Spleen (tissue), 13 donors: ENCODE measurements at places on chromosomes 16 and 17.

GRCh38 chr16:84739349-84740124, 39.7 kb downstream of the USP10 start:
- no peak for DNase-seq

DNA sequence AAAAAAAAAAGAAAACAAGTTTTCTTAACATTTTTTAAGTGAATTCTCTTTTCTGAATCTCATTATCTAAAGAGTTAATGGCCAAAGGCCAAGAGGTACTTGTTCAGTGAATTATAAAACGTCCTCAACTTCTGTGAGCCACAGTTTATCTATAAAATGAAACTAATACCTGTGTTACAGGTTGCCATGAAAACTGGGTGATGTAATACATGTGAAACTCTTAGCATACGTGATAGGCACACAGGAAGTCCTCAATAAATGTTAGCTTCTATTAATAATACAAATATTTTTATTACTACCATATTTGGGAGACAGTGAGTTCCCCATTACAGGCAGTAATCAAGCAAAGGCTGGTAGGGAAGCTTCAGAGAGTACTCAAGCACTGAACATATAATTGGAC, 13.5 kb upstream of the INPP5K start:
- no peak for DNase-seq

GRCh38 chr17:14376666-14377065, 75.8 kb downstream of the HS3ST3B1 start:
- no peak for DNase-seq

DNA sequence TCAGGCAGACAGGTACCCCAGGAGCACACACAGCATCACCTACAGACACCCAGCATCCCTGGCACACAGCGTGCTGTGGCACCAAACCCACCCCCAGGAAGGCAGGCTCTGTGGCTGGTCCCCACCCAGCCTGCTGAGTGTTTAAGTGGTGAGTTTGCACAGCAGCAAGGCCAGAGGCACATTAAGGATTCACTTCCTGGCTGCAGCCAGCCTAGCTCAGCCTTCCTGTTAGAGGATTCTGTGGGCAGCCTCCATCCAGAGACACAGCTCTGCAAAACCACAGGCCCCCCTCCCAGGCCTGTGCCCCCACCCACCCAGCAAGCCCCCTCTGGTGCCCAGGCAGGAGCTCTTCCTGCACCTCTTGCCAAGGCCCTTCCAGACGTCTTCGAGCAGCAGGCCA, 36.1 kb upstream of the PHB1 start:
- no peak for DNase-seq

- DNase-seq, result no peak
Measured at GRCh38 chr17:65588181-65588808, 26.8 kb upstream of the AXIN2 start.

DNA sequence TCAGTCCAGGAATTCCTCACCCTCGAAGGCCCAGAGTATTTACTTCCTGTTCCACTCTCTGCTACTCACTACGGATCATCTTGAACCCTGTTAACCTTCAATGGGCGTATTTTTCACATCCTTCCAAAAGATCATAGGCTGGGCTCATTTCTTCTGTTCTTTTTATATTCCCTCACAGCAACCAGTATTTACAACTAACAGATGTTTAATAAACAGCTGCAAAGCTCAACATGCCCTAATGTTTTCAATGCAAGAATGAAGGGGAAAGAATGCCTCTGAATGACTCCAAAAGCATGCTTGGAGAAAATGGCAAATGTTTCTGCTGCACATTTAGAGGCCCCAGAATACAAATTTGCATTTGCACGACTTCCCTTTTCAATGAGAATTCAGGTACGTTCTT, 174.9 kb downstream of the ZFHX3 start:
- DNase-seq, result no peak

GRCh38 chr16:65782611-65783600, 583.6 kb upstream of the CDH5 start:
- DNase-seq, result no peak

- no peak for DNase-seq
Measured at GRCh38 chr16:64738321-64738960, 383.4 kb downstream of the CDH11 start.

DNA sequence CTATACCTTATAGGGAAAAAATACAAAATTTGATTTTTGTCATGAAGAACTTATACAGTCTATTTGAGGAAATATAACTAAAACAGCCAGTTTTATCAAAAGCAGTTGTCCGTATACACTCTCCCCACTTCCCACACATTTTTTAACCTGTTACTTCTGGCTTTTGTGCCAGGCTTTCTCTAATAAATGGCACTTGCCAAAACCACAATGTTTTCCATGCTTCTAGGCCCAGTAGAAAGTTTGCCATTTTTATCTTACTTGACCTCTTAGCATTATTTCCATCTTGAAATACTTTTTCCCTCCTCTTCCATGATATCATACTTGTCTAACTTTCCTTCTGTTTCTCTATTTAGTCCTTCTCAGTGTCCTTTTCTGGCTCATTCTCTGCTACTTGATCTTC, 38.8 kb downstream of the EFCAB5 start:
- no peak for DNase-seq

DNA sequence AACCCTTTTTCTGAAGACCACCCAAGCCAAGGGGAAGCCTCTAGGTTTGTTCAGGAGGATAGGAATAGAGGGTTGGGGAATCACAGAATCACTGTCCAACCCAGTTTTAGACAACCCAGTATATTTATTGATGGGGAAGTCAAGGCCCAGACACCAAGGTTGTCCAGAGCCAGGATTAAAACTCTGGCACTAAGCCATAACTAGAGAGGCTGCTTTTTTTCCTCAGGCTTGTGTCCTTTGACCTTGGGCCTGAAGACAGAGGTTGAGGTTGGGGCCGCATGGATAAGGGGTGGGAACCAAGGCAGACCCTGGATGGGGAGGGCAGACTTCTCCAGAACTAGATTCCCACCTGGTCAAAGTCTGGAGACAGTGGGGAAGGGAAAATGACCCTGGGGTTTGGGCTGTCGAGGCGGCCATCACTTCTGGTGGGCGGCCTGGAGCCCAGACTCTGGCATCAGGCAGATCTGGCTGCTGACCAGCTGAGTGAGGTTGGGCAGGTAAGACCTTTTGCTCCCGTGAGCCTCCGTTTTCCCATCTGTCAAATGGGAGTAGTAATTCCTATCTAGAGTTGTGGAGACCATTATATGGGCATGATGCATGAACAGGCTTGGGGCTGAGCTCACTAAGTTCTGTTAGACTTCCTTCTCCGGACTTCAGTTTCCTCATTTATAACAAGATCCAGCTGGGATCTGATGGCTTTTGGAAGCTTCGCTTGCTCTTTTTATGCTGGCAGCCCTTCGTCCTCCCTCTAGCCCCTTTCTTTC, 17.9 kb downstream of the IGFBP4 start:
- DNase-seq, result no peak

GRCh38 chr17:40714473-40714872, 10.9 kb upstream of the KRT24 start:
- DNase-seq, result no peak

- no peak for DNase-seq
Measured at GRCh38 chr17:40283662-40284061, 4.0 kb upstream of the CDC6 start.

DNA sequence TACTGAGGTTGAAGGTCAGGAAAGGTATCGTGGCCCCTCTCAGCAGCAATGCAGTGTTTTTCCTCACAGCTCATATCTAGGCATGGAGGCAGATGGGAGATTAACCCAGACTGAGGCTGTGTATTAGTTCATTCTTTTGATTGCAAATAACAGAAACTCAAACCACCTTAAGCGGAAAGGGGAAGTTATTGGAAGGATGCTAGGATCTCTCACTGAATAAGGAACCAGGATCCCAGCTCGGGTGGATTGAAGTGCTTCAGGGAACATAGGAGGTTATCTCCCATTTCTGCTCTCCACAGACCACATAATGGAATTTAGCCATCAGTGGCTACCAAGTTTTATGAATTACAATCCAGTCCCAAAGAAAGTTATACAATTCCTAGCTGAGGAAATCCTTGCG, 8.2 kb downstream of the ZNF689 start:
- no peak for DNase-seq

- DNase-seq, result peak; percentile 84
Measured at GRCh38 chr16:49575346-49576172, 202.0 kb downstream of the C16orf78 start.

- DNase-seq, result peak; percentile 98
Measured at GRCh38 chr16:71461686-71462648, at the start of gene ZNF23. ZNF23 (minus strand) TSS chr16:71462247; CDS start chr16:71456796, 5,451 bp downstream.

DNA sequence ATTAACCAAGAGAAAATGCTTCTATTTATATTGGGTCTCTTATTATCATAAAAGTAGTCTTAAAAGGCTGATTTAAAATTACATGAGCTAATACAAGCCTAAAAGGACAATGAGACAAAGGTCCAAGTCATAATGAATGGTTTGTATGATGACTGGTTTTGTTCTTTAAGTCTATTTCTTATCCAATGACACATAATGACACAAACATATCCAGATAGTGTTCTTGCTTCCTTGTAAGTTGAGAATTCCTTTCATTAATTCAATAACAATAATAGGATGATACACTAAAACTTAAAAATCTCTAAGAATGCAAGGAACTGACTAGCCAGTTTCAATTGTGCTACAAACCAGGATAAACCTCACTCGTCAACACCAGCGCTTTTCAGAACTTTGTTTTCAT, 244.1 kb downstream of the CEP112 start:
- no peak for DNase-seq

DNA sequence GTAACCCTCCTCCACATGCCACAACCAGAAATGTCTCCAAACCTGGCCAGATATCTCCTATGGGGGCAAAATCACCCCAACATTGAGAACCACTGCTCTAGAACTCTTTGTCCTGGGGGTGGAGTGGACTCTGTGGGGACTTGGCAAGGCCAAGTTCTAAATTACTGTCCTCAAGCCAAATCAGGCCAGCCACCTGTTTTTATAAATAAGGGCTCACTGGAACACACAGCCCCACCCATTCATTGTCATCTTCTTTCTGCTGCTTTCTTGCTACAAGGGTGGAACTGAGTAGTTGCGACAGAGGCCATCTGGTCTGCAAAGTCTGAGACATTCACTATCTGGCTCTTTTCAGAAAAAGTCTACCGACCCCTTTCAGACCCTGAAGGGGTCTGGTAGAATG, 26.8 kb upstream of the TMEM220 start:
- no peak for DNase-seq
